ENCODE measurements at places on chromosomes 6 and 20. TPM values are rescaled to one million over a fixed set of nuclear protein-coding genes. Genes with fewer than 3 reads are reported as not detected.

Gene LRRC73
- 0.71 TPM for total RNA-seq

Gene C2
- total RNA-seq: 0.46 TPM

Gene TRAPPC3L
- total RNA-seq: not detected

Gene ARHGAP40
- 0.08 TPM for total RNA-seq

Gene RSPO3
- total RNA-seq: 66.8 TPM

Gene CTCFL
- total RNA-seq: not detected

Gene ATF6B
- 31.9 TPM for total RNA-seq

All from A549 treated with Hydrocortisone at 1 μM for 4 hours (cell line).